Right kidney (tissue), 9 donors: ENCODE measurements at places on chromosomes 2 and 18.

DNA sequence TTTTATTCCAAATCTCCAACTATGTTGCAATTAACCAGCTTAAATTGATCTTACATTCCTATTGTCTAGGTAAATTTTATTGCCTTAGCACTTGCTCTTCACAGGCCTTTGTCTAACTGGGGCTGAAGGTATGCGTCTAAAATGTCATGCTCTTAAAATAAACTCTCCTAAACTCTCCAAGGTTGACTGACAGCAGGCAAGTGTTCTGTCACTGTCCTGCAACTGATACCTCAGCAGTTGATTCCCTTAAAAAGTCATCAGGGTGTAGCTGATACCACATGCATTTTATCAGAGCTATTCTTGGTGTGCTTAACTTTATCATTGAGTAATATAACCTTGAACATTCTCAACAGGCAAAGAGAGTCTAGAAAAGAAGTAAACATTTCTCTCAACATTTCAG is 680 bp downstream of the TTN start:
- DNase-seq, result no peak

- DNase-seq, result no peak
Observed at GRCh38 chr2:85978883-85979780, 90.3 kb upstream of the ST3GAL5 start.

GRCh38 chr2:215027779-215028178 is 110.6 kb downstream of the ABCA12 start:
- DNase-seq, result no peak

GRCh38 chr18:41458376-41458775 is 496.7 kb upstream of the PIK3C3 start:
- no peak for DNase-seq

DNA sequence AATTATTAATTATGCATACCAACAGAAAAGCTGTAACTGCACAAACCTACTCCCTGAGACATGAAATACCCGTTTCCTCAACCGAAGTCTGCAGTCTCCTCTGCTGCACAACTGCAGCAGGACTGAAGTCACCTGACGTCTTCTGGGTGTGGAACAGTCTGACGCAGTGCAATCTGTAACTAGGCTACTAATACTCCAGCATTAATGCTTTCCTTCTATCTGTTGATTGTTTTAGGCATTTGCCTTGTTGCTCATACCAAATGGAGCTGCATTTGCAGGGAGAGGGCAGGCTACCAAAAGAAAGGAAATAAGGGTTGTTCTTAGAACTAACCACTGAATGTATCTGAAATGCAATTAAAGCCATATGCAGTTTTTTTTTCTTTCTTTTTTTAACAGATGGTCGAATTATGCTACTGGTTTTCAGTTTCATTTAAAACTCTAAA is 40.1 kb downstream of the RTN4 start:
- DNase-seq, result peak; percentile 33

DNA sequence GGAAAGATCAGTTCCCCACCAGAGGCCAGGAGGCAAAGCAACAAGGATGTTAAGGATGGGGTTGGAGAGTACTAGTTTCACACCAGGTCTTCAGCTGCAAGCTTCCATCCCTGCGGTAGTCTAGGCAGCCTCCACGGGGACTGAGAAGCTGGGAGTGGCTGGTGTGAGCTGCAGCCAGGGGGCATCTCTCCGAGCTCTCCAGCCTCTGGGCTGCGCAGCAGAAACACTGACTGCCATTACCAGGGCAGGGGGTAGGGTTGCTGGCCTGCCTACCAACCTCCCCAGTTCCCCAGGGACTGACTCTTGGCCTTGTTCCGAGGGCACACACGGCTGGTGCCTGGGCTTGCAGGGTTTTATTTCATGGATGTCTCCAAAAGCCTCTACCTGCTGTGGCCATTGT is 15.9 kb downstream of the GATA6 start:
- no peak for DNase-seq

DNA sequence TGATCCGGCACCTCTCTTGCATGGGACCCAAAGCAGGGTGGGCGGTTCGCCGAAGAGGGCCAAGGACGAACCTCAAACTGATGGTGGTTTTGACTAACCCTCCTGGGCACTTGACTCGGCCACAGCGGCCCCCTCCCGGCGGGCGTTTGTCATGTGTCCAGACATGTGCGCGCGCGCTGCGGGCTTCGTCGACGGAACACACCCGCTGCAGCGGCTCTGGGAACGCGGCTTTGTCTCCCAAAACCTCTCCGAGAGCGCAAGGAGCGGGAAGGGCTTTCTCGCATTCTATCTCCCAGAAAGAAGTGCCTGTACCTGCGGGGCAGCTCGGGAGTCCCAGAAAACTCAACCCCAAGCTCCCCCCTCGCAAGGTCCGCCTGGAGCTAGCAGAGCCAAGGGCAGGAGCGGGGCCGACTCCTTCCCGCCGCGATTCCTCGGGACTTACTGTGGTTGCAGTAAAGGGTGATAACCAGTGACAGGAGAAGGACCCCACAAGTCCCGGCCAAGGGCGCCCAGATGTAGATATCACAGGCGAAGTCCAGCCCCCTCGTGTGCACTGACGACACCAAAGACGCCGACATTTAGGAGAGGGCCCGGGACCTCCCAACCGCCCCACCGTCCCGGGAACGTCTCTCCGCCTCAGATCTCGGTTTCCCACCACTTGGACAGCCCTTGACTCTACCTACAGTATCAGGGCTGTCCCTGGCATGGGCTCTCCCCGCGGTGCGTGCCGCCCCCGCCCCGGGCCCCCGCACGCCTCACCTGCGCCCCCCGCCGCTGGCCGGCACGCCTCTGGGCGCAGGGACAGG is 1.6 kb downstream of the CD8A start:
- peak; percentile 62 for DNase-seq

DNA sequence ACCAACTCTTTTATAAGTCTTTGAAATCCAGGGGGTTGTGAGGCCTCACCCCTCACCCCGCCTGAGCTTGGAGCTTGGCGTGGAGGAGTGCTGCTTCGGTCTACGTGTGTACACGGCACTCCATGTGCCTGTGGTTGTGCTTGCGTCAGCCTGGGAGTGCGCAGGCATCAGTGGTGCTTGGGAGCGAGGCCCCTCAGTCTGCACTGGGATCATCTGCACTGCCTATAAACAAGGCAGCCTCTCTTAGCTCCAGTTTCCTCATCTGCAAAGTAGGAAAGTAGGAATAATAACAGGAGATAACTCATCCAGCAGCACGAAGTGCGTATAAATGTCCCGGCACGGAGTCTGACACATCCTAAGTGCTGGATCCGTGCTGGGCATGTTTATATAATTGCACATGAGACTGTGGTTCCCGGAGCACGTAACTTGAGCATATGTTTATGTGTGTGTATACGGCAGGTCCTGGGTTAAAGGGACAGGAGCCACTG is 1.2 kb downstream of the GYPC start:
- peak; percentile 72 for DNase-seq

DNA sequence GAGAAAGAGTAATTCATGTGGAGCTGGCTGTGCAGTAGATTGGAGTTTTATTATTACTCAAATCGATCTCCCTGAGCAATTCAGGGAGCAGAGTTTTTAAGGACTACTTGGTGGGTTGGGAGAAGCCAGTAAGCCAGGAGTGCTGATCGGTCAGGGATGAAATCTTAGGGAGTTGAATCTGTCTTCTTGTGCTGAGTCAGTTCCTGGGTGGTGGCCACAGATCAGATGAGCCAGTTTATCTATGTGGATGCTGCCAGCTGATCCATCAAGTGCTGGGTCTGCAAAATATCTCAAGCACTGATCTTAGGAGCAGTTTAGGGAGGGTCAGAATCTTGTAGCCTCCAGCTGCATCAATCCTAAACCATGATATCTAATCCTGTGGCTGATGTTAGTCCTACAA is 17.0 kb upstream of the UGT1A8 start:
- DNase-seq, result no peak

- DNase-seq, result no peak
Observed at GRCh38 chr2:222731201-222731621, 59.8 kb downstream of the MOGAT1 start.
